HS-27A (cell line): ENCODE measurements at places on chromosomes 1 and 21.

- DNase-seq, result no peak
Measured at GRCh38 chr1:55820501-55820900, 605.3 kb upstream of the USP24 start.

GRCh38 chr1:196651637-196652215 is at the start of gene CFH:
CFH (plus strand) TSS chr1:196652043; CDS start chr1:196652118, 75 bp downstream.
- DNase-seq, result peak; percentile 63

DNA sequence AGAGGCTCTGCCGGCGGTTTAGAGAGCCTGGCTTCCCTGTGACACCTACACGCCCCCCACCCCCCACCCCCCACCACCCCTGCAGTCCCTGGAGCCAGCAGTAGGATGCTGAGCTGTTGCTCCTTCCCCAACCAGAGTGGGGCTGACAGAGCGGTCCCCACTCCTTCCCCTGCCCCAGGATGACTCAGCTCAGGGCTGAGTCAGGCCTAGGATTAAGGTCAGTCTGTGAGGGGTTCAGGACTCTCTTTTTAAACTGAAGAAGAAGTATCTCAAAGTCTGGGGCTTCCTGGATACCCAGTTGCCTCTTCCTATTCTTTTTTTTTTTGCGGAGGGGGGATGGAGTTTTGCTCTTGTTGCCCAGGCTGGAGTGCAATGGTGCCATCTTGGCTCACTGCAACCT is 19.1 kb downstream of the DMBX1 start:
- DNase-seq, result no peak

GRCh38 chr1:19203440-19203839 is 6.6 kb downstream of the UBR4 start:
- DNase-seq, result peak; percentile 31

DNA sequence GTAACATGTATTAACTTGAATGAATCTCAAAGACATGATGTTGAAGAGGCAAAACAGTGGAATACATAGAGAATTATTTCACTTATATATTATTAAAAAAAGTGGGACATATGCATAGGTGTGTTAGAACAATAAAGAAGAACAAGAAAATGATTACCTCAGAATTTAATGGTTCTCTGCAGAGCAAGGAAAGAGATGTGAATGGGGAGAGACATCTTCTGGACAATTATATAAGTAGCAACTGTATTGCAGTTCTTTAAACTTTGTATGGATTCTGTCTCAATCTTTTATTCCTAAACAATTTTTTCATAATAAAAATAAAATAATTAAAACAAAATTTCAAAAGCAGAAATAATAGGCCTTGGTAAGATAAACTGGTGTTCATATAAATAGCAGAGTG is 674.9 kb upstream of the ADGRL4 start:
- no peak for DNase-seq

DNA sequence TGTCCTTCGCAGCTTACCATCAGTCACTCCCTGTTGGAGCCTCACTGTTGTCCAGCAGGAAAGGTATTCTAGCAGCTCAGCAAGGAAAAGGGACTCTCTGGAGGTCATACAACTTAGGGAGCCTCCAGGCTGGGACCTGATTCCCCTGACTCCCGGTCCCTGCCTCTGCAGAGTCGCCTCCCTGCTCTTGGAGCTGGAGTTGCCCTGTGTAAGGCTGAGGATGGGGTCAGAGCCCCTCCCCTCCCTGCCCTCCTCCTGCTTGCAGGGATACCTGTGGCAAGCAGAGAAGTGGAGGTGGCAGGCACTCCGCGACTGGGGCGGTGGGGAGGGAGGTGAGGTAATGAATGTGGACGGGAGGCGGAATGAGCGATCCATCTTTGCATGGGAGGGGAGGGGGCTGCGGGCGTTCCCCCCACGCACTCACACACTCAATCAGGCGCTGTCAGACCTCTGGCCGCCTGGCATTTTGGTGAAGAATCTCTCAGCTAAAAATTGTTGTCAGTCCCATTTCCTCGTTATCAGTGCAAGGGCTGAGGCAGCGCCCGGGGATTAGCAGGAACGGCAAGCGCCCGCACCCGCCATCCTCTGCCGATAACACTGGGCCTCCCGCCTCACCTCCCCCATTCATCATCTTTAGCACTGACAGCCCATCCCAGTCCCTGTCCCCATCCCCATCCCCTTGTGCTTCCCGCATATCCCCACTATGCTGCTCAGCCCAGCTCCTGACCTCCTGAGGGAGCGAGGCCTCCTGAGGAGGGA is 64.3 kb downstream of the TMEM53 start:
- no peak for DNase-seq

DNA sequence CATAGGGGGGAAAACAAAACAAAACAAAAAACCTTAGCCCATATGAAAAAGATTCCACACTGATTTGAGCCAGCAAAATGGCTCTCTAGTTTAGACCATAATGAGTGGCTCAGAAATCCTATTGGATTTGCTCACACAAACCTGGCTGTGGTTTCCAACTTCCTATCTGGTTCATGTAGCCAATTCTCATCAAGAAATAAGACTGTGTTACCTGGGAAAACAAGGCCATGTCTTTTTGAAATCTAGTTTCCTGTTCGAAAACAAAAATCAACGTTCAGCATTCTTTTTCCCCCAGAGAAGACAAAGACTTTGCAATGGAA is 69.2 kb downstream of the TBX15 start:
- no peak for DNase-seq

GRCh38 chr1:73832276-73833181 is 365.4 kb downstream of the LRRIQ3 start:
- no peak for DNase-seq

- DNase-seq, result no peak
Measured at GRCh38 chr21:43294194-43294902, 125.5 kb downstream of the CRYAA start.

GRCh38 chr1:30302858-30303257 is 420.5 kb downstream of the MATN1 start:
- no peak for DNase-seq

DNA sequence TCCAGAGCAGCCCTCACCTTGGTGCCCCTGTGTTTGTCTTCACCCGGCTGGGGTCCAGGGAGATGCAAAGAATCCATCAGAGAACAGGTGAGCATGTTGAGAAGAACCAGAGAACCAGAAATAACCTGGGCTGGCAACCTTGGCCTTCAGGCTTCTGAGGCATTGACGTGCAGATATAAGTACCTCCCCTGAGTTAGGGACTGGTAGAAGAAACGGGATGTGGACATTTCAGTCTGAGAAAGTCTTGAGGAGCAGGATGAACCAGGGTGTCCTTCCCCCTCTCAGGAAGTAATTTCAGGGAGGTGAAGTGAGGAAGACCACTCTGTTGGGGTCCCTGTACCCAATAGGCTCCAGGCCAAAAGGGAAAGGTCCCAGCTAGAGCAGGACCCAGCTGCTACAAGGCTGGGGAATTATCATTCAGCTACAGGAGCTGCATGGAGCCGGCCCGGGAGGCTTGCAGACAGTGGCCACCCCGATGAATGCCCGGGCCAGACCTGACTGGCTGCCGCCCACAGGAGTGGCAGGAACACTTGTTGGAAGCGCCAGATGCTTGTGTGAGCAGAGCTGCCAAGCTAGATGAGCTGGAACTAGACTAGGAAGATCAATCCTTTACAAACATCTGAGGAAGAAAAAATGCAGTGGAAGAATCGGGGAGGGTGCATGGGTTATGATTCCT is 1.7 kb upstream of the AURKAIP1 start:
- no peak for DNase-seq

DNA sequence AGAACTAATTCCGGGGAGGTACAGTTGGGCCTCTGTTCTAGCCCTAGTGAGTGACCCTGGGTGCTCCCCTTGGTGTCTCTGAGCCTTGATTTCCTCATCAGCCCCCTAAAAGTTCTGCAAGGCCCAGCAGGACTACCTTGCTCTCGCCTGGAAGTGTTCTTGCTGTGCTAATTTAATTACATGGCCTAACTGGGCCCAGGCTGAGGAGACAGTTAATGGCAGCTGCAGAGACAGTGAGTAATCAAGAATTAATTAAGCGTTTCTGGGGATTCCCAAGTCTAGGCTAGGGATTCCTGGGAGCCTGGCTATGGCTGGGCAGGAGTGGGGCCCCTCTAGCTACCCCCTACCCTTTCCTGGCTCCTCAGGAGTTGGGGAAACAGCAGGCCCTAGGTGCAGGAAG is 24.7 kb upstream of the DMBX1 start:
- DNase-seq, result no peak

GRCh38 chr1:41524676-41525675 is 40.5 kb upstream of the EDN2 start:
- no peak for DNase-seq

- no peak for DNase-seq
Measured at GRCh38 chr1:32051706-32052105, 21.0 kb upstream of the TMEM39B start.

GRCh38 chr1:177302357-177303044 is 131.7 kb downstream of the BRINP2 start:
- no peak for DNase-seq

DNA sequence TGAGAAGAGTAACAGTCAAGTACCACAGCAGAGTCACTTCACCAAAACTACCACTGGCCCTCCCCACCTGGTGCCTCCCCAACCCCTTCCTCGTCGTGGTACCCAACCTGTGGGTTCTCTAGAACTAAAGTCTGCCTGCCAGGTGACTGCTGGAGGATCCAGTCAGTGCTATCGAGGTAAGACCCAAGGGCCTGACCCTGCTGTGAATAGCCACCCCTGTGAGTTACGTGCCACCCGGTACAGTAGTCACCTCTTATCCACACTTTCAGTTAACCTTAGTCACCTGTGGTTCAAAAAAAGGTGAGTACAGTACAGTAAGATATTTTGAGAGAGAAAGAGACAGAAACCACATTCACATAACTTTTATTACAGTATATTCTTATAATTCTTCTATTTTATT is 16.5 kb downstream of the TTF2 start:
- no peak for DNase-seq

DNA sequence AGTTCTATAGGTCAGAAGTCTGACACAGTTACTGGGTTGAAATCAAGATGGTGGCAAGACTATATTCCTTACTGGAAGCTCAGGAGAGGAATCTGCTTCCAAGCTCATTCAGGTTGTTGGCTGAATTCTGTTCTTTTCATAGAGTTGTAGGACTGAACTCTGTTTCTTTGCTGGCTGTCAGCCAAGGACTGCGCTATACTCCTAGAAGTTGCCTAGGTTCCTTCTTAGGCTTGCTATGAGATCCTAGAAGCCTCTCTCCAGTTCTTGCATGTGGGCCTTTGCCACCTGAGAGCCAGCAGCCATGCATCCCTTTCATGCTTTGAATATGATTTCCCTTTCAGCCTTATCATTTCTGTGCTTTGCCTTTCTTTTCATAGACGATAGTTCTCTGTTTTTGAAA is 176.4 kb downstream of the RPS6KC1 start:
- no peak for DNase-seq
